ENCODE measurements at places on chromosomes 3 and 15. TPM values are rescaled to one million over a fixed set of nuclear protein-coding genes. Genes with fewer than 3 reads are reported as not detected.

The MNS1 gene
- polyA plus RNA-seq, result 0.41 TPM

The THAP10 gene
- polyA plus RNA-seq, result 2.5 TPM

The TMIE gene
- polyA plus RNA-seq, result 0.09 TPM

The MKRN3 gene
- polyA plus RNA-seq, result not detected

The OR5K2 gene
- not detected for polyA plus RNA-seq

The CCR3 gene
- polyA plus RNA-seq, result not detected

The CHRNA5 gene
- 10.1 TPM for polyA plus RNA-seq

The SERINC4 gene
- polyA plus RNA-seq, result 0.11 TPM

The AGBL1 gene
- not detected for polyA plus RNA-seq

The ADAMTS17 gene
- polyA plus RNA-seq, result 0.24 TPM

The LRRC34 gene
- 0.40 TPM for polyA plus RNA-seq

The ZDHHC19 gene
- not detected for polyA plus RNA-seq

Data from mammary epithelial cell (primary cell).